GM13977 (cell line): ENCODE measurements at places on chromosomes 16 and 17.

GRCh38 chr17:79079421-79080200 is 5.0 kb downstream of the ENGASE start:
- DNase-seq = no peak

DNA sequence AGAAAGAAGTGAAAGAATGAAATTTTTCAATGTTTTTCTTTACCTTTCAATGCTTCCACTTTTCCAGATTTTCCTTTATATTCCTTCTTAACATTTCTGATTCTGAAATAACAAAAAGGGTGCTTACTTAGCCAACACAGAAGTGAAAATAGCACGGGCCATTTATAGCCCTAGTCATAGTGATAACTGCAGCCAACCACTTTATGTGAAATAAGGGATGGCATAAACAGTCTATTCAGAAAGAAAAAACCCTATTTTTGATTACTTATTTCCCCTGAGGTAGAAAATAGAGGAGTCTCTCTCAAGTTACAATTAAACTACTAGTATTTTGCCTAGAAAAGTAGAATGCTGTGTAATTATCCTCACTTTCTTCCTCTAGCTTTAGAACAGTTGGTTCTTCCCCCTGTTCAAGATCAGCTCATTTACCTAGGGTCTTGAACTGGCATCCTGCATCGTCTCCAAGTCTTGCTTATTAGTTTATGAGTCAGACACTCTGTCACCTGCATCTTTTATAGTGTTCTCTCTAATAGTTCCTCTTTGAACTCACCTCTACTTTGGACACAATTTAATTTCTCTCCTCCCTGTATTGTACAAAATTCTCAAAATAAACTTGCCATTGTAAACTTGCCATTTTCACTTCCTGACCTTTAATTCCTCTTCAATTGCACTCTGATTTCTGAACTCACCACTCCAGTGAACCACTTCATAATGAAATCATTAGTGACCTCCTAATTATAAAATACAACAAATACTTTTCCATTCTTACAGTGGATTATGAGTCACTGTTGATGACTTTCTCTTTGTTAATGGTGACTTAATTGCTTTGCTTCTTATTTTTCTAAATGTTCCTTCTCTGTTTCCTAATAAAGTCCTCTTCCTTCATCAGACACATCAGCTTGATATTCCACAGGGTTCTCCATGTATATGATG is 23.6 kb downstream of the ABCA6 start:
- DNase-seq = peak; percentile 4

- no peak for DNase-seq
Observed at GRCh38 chr16:62597875-62598274, 561.6 kb upstream of the CDH8 start.

- DNase-seq = peak; percentile 11
Observed at GRCh38 chr16:24728891-24729242, 584 bp upstream of the TNRC6A start.

DNA sequence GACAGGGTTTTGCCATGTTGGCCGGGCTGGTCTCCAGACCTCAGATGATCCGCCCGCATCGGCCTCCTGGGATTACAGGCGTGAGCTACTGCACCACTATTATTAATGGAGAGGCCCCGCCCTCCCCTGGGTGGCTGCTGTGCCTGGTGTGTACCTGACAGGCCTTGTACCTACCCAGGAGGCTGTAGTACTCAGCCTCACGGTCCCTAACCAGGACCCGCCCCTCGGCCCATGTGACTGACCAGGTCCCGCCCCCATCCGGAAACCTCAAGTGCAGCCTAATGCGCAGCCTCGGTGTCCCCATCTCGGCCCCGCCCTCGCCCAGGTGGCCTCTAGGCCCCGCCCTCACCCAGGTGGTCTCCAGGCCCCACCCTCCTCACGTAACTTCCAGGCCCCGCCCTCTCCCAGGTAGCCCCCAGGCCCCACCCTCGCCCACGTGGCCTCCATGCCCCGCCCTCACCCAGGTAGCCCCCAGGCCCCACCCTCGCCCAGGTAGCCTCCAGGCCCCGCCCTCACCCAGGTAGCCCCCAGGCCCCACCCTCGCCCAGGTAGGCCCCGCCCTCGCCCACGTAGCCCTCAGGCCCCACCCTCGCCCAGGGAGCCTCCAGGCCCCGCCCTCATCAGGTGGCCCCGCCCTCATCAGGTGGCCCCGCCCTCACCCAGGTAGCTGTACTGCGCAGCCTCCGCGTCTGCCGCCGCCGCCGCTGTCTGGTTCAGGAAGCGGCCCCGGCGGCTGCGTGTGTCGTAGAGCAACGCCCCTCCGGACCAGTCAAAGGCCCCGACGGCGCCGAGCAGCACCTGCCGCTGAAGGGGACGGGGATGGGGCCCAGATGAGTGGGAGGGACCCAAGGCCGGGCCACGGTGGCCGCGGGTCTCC is 31.0 kb downstream of the HASPIN start:
- DNase-seq = peak; percentile 86

GRCh38 chr16:53769787-53770186 is 65.8 kb downstream of the FTO start:
- DNase-seq = no peak

GRCh38 chr16:5252791-5253190 is 155.2 kb upstream of the EEF2KMT start:
- DNase-seq = no peak

DNA sequence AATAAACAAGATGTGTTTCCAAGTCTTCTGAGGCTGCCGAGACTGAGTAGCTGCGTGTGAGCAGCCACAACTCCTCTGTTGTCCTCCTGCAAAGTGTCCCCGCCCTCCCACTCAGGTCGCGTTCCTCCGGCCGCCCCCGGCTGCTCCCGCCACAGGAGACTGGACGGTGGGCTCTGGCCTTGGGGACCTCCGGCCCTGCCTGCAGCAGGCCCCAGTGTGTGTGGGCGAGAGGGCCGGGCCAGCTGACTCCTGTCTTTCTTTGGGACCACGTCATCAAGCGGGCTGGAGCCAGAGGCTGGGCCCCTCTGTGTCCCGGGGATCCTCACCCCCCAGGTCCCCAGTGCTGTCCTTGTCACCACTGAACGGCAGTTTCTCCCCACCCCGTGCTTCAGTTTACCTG is 175.3 kb downstream of the NPIPB11 start:
- DNase-seq = no peak

DNA sequence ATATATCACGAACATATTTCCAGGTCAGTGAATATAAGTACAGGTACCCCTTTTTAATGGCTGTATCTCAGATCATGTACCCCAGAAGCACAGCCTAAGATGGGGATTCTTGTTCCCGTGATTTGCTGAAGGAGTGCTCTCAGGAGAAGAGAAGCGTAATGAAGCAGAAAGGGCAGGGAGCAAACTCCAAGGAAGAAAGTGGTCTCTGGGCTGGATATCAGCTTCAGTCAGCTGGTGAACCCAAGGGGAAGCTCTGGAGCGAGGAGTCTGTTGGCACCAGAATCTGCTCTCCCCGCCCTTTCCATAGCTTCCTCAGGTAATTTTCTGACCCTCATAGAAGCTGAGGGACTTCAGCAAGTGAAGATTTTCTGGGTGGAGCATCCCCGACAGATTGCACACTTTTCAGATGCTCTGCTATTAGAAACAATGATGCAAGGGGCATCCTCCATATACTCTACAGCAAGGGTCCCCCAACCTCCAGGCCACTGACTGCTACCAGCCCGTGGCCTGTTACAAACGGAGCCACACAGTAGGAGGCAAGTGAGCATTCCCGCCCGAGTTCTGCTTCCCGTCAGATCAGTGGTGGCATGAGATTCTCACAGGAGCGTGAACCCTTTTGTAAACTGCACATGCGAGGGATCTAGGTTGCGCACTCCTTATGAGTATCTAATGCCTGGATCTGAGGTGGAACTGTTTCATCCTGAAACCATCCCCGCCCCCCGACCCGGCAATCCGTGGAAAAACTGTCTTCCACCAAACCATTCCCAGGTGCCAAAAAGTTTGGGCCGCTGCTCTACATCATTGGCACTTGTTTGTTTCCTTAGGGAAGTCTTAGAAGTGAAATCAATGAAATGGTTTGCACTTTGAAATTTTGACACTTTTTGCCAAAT is 4.4 kb downstream of the FAHD1 start:
- no peak for DNase-seq

- no peak for DNase-seq
Observed at GRCh38 chr16:81651758-81652718, 127.1 kb upstream of the PLCG2 start.

- DNase-seq = no peak
Observed at GRCh38 chr17:83204230-83204725, 124.9 kb downstream of the METRNL start.

GRCh38 chr17:78322858-78323455 is 36.9 kb downstream of the SOCS3 start:
- DNase-seq = no peak

DNA sequence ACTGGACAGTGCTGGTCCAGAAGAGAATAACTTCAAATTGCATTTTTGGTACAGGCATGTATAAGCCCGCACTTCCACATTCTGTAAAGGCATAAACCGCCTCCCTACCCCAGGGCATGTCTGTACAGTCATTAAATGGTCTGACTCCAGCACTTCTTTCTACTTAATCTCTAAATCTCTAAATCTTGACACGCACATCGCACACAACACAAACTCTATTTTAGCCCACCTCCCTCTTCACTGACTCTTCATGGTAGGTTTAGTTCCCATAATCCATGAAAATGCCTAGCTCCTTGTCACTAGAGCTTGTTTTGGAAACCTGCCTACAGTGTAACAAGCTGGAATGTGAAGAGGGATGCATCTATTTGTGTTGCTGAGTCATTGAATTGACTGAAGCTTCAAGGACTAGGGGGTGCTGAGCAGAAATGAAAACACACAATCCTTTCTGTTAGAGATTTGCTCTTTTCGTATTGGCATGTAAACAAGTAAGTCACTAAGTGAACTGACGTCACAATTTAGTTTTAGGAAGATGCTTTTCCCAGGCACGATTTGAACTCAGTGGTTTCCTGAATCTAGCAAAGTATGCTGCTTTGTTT is 1.6 kb upstream of the DUSP14 start:
- peak; percentile 41 for DNase-seq

DNA sequence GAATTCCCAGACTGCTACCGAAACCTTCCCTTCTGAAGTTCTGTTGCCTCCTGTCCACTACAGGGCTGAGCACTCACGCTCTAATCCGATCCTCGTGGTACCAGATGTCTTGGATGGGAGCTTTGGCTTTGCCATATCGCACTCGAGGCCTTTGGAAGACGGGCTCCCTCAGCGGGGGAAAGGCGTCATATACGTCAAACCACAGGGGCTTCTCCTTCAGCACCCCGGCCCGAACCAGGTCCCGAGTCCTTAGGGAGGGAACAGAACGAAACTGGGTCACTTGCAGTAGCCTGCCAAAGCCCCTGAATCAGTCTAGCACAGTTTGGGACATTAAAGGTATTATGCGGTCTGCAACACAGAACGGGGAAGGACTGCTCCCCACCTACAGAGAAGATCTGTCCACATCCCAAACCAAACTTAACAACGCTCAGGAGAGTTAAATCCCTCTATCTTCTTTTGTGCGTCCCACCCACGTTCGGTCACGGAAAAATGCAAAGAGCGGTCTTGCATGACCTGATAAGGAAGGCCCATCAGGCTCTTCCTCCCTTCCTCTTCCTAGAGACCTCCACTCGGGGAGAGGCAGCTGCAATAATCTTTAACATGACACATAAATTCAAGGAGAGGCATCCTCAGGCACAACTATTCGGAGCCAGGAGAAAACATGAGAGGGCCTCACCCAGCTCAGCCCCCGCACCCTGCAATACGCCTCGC is 526 bp downstream of the MRPS23 start:
- no peak for DNase-seq

GRCh38 chr16:51114382-51114781 is 36.7 kb downstream of the SALL1 start:
- no peak for DNase-seq

DNA sequence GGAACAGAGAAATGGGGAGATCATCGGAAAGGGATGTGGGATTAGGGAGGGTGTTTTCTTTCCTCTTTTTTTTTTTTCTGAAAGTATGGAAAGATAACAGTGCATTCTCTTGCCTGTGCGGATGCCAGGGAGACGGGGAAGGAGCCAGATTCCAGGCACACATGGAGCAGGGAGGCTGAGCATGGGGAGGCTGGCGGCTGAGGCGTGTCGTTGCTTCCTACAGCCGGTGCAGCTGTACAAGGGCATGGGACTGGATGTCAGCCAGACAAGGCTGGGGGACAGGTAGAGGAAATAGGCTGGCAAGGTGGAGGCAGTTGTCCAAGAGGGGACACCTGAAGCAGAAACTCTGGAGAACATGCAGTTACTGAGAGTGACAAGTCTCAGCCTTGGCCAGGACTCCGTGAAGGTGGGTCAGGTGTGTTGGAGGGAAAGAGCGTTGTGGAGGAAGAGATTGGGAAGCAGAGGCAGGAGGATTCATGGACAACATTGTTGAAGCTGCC is 16.6 kb upstream of the ADORA2B start:
- DNase-seq = no peak

DNA sequence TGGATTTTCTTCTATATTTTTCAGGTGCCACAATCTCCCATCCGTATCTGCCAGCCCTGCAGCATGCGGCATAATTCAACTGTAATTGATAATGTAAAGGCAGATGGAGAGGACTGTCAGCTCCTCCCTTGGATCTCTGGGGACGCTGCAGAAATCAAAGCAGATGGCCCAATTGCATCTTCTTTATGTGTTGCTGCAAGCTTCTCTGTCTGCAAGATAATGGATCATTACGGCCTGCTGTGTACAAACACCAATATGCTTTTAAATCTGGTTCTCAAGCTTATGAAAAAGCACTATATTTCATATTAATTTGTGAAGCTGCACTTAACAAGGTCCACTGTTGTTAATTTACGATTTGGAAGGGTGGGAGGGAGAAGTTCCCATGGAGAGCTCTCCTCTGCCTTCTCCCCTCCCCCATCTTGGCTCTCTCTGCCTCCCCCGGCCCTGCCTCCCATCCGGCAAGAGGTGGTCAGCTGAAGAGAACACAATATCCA is 607.5 kb downstream of the TOX3 start:
- DNase-seq = no peak

DNA sequence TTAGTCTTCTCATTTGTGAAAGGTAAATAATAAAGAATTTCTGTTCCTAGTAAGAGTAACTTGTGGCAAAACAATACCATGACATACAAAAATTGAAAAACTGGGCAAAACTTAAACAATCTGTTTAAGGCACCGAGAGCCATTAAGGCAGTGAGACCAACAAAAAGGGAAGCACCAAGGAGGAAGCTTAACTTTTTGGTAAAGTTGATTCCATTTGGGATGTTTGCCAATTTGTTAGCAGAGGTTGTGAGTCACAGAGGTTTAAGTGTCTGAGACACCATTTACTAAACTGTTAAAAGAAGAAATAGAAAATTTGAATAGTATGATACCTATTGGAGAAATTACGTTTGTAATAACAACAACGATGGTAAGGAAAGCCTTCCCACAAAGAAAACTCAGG is 4.9 kb downstream of the SLC35G3 start:
- no peak for DNase-seq

GRCh38 chr17:48001197-48001596 is 30.3 kb downstream of the CDK5RAP3 start:
- no peak for DNase-seq

DNA sequence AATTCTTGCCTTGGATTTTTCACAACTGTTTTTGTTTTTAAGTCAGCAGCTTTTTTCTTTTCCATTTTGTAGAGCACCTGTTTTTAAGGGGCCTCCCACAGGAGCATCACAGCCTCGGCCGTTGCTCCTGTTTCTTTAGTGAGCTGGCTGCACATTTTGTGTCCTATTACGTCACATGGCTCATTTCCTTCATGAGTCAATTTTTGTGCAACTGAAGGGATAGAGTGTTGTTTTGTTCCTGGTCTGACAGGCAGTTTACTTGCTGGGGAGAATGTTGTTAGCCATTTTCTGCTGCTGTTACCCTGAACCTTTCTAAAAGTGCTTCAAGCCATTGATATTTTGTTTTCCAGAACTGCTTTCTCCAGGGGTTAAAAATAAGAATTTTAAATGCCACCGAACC is 45.0 kb upstream of the CRISPLD2 start:
- no peak for DNase-seq
